ENCODE measurements at places on chromosomes 3 and 15. TPM values are rescaled to one million over a fixed set of nuclear protein-coding genes. Genes with fewer than 3 reads are reported as not detected.

Gene ZBTB47
- total RNA-seq: 2.8 TPM

DNA sequence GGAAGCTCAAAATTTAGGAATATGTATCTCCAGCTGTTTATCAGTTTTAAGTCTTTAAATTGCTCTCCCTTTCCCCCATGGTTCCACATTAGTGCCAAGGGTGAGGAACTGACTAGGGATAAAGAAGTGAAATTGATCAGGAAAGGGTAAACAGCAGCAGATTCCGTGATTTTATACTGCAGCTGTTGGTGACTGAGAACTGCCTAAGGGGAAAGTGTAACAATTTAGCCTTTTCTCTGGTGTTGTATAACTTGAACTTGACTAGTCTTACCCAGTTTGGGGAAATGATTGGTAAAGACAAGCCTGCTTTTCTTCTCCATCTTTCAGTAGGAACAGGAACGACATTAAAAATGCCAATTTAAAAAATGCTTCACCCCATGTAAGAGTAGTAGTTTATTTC lies 5.0 kb downstream of the SPRED1 start:
- no peak for DNase-seq

GRCh38 chr3:195080571-195081151 lies 190.3 kb downstream of the XXYLT1 start:
- peak; percentile 30 for DNase-seq

GRCh38 chr3:64152086-64152485 lies 73.2 kb downstream of the PRICKLE2 start:
- no peak for DNase-seq

DNA sequence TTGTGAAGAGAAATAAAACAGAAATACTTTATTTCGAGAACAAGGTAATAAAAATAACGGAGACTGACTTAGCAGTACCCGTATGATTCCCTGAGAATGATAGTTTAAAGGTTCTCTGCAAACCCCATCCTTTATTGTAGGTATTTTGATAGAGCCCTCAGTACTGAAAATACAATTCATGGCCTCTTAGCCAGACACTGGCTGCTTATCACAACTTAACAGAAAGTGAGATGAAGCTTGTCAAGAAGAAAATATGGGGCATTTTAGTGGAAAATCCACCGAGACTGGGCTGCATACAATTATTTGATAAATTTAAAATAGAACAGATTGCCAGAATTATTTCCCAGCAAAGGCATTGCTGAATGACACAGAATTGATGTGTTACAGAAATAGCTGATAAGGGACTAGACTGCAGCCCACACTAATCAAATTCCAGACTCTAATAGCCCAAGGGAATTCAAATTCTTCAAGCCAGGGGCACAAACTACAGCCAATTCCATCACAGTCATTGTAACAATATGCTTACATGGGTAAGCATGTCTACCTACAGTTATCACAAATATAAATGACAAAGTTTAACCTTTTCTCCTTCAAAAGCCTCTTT lies 521.9 kb downstream of the PLOD2 start:
- DNase-seq: no peak

DNA sequence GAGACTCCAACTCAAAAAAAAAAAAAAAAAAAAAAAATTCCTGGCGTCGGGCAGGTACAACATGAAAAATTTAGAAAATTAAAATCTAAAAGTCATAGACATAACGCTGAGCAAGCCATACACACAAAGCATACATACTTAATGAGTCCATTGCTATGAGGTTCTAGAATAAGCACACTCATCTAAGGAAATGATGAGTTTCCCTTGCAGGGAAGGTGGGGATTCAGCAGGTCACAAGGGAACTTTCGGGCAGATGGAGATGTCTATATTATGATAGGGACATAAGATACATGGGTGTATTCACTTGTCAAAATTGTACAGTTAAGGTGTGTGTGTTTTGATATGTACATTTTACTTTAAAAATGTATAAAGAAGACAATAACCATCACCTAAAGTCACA lies 120.2 kb upstream of the LIPC start:
- DNase-seq: no peak

GRCh38 chr3:161371441-161372320 lies at the start of gene SPTSSB:
Gene SPTSSB, minus strand, starts transcription at chr3:161371517. Its CDS starts 25,194 bp downstream, at chr3:161346323.
- DNase-seq: peak; percentile 91

GRCh38 chr15:38072348-38073177 lies 138.1 kb downstream of the TMCO5A start:
- DNase-seq: peak; percentile 98

Measured in GM23338 (cell line).